ENCODE measurements at places on chromosomes 3 and 15. TPM values are rescaled to one million over a fixed set of nuclear protein-coding genes. Genes with fewer than 3 reads are reported as not detected.

Gene CHD2
- total RNA-seq, result 136 TPM

Gene PROS1
- 17.8 TPM for total RNA-seq

Gene CADPS
- 370 TPM for total RNA-seq

Gene MCF2L2
- total RNA-seq, result 60.9 TPM

Gene LEKR1
- total RNA-seq, result 1.6 TPM

Gene P2RY1
- 63.9 TPM for total RNA-seq

Gene RHOV
- total RNA-seq, result 7.4 TPM

Gene GCHFR
- 18.0 TPM for total RNA-seq

Gene MESP2
- 0.92 TPM for total RNA-seq

Gene VIPR1
- 0.46 TPM for total RNA-seq

Gene OXSR1
- 52.4 TPM for total RNA-seq

Gene EPHB3
- total RNA-seq, result 20.5 TPM

Gene GOLGA8N
- total RNA-seq, result 4.6 TPM

Gene CLSTN2
- 36.7 TPM for total RNA-seq

Gene SRPRB
- total RNA-seq, result 45.9 TPM

Gene HRG
- not detected for total RNA-seq

Gene CRABP1
- 37.6 TPM for total RNA-seq

Gene IMPG2
- 6.9 TPM for total RNA-seq

Gene NOX5
- total RNA-seq, result 0.23 TPM

Gene CDCP1
- 0.23 TPM for total RNA-seq

Gene SLC6A1
- total RNA-seq, result 154 TPM

Gene TLR9
- under 0.01 TPM for total RNA-seq

Gene BMF
- total RNA-seq, result 3.2 TPM

Gene ENTPD3
- 17.8 TPM for total RNA-seq

Gene ISL2
- total RNA-seq, result not detected

Gene ROBO2
- total RNA-seq, result 411 TPM

Gene IL17RB
- total RNA-seq, result 9.0 TPM

Gene PPP4R2
- 94.3 TPM for total RNA-seq

Gene STRIT1
- total RNA-seq, result 2.1 TPM

Gene CACNA2D3
- total RNA-seq, result 69.7 TPM

Gene CLASP2
- 1,092 TPM for total RNA-seq

Gene SPG21
- 55.8 TPM for total RNA-seq

Gene GOLGA6L10
- 2.5 TPM for total RNA-seq

Gene SNX4
- 84.7 TPM for total RNA-seq

Gene C3orf62
- 6.7 TPM for total RNA-seq

Gene COL6A5
- total RNA-seq, result 0.69 TPM

Gene GRAMD2A
- 4.4 TPM for total RNA-seq

Gene TGM4
- not detected for total RNA-seq

Gene ARL8B
- 112 TPM for total RNA-seq

Gene PTPRG
- 104 TPM for total RNA-seq

All from diencephalon (tissue), 1 donor.